ENCODE measurements at places on chromosomes 5 and 9. TPM values are rescaled to one million over a fixed set of nuclear protein-coding genes. Genes with fewer than 3 reads are reported as not detected.

- H3K27ac ChIP-seq = no peak overlapping the region
- no peak overlapping the region for H3K4me3 ChIP-seq
- no peaks in the 10 kb centered on the region for H3K27me3 ChIP-seq
- no peak for DNase-seq
- H3K4me1 ChIP-seq = no peaks in the 10 kb centered on the region
Measured at GRCh38 chr5:40569546-40570270, 110.0 kb upstream of the PTGER4 start.

DNA sequence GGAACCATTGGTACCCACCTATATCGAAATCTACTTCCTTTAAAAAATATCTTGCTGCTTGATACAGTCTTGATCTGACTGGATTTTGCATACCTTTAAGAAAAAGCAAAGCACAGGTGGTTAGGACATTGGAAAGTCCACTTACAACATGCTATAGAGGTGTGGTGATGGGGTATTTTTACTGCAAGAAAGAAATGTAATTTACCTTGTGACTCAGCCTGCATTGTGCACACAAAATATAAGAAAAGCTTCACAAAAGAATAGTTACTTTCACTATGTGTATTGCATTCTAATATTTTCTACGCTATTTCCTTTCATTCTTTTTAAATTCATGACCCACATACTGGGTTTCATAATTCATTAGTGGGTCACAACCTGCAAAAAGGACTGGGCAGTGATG, 236.2 kb upstream of the RASEF start:
- no peaks in the 10 kb centered on the region for H3K36me3 ChIP-seq
- H3K27ac ChIP-seq = no peak overlapping the region
- no peaks in the 10 kb centered on the region for H3K4me1 ChIP-seq
- no peaks in the 10 kb centered on the region for H3K27me3 ChIP-seq

- H3K4me1 ChIP-seq = no peaks in the 10 kb centered on the region
- no peaks in the 10 kb centered on the region for H3K27me3 ChIP-seq
- no peak overlapping the region for H3K4me3 ChIP-seq
- no peak for DNase-seq
Measured at GRCh38 chr9:17339156-17339555, 204.3 kb downstream of the CNTLN start.

DNA sequence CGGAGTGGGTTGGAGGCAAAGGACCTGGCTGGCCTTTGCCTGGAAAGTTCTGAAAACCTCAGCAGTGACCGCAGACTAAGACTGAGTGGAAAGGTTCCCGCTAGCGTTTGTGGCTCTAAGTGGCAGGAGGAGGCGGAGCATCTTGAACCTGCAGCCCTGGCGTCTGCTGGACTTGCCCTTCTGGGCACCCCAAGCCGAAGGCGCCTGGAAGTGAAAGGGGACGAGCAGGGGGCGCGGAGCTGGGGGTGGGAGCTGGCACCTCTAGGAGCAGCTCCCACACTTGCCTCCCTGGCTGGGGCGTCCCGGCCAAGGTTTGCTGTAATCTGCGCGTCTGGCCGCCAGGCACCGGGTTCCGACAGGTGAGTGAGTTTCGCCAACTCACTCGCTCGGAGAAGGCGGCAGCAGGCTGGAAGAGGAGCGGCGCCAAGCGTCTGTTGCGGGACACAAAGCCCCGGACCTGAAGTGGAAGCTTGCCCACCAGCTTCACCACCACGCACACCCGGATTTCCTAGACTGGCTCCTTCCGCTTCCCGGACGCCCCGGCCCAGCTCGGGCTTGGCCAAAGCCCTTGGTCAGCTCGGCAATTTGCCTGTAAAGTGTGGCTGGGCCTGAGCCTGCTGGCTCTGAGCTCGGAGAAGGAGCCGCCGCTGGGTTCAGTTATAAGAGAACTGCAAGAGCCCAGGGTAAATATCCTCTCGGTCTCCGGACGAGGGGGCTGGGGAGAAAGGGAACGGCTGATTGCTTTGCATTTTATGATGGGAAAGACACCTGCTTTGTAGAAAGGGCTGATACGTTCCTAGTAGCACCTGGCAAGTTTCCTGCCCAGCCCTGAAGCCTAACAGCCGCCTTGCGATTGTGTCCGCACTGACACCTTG, at the start of gene GNA14:
TSS of gene GNA14 (minus strand) at position 89 of the 875 bp plus-strand sequence. CDS start 529 bp downstream, outside the sequence.
- no peak within 1 kb of the TSS for H3K27ac ChIP-seq
- DNase-seq = peak; percentile 34
- peak within 1 kb of the TSS; percentile 45 for H3K4me3 ChIP-seq
- H3K36me3 ChIP-seq = no peaks in the 10 kb centered on the region
- no peaks in the 10 kb centered on the region for H3K4me1 ChIP-seq
- H3K27me3 ChIP-seq = peaks cover 55% of the 10 kb centered on the region

- no peak overlapping the region for H3K27ac ChIP-seq
- peaks cover 61% of the 10 kb centered on the region for H3K27me3 ChIP-seq
- peak; percentile 89 for DNase-seq
- peak overlapping the region; percentile 63 for H3K4me3 ChIP-seq
Measured at GRCh38 chr9:114098021-114098935, 814 bp downstream of the KIF12 start.

GKAP1 gene
- 33.4 TPM for total RNA-seq

PCDHB13 gene
- 3.0 TPM for total RNA-seq

All from neural progenitor cell (in vitro differentiated cells).